ENCODE measurements at places on chromosomes 2 and 18.
A peak's percentile ranks its signal among the peaks of the same experiment; 100 is the strongest.

GRCh38 chr2:128500138-128500800 lies 181.6 kb upstream of the HS6ST1 start:
- DNase-seq, result no peak

DNA sequence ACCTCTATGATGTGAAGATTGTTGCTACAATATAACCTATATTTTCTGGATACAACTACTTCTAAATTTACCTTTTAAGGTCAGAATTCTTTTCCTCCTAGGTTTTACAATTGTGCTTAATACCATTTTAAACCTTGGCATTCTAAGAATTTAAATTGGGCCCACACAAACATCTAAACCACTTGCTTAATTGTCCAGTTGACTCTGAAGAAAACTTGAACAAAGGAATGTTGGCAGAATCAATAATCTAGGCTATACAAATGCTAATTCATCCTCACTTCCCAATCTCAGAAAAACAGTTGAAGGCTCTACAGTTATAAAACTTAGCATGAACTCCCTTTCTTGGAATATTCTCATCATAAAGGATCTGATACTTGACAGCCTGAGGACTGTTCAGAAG lies 84.3 kb downstream of the RPRM start:
- DNase-seq, result no peak

DNA sequence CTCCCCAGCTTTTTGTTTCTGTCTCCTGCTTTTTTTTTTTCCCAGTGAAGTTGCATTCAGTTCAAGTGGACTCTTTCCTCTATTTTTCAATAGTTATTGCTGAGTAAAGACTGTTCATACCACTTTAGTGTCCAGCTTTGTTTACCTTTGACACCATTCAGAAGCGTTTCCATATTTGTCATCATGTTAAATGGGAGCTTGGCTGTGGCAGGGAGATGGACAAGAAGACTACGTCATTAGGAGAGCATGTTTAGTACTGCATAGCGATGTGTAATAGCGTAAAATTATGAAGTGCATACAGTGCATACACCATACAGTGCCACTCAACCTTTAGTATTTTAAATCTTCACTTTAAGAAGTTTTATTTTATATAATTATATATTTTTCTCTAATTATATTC lies 655.9 kb downstream of the DCC start:
- no peak for DNase-seq

GRCh38 chr2:218485986-218486667 lies 67.2 kb downstream of the VIL1 start:
- DNase-seq, result no peak

DNA sequence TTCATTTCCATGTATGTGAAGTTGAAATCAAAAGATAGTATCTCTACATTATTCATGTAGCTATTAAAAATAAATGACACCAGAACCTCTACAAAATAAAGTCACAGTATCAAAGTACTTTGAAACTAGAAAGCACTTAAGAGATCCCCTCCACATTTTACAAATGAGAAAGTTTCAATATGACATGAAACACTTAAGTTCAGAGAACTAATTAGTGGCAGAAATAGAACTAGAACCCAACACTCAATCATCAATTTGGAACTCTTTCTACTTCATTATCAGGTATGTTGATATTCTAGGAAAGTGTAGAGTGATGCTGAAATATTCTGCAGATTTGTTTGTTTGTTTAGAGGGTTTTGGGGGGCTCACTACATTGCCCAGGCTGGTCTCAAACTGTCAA lies 145.6 kb downstream of the MEMO1 start:
- DNase-seq, result no peak

- no peak for DNase-seq
Measured at GRCh38 chr2:101114815-101115214, 36.4 kb downstream of the TBC1D8 start.

DNA sequence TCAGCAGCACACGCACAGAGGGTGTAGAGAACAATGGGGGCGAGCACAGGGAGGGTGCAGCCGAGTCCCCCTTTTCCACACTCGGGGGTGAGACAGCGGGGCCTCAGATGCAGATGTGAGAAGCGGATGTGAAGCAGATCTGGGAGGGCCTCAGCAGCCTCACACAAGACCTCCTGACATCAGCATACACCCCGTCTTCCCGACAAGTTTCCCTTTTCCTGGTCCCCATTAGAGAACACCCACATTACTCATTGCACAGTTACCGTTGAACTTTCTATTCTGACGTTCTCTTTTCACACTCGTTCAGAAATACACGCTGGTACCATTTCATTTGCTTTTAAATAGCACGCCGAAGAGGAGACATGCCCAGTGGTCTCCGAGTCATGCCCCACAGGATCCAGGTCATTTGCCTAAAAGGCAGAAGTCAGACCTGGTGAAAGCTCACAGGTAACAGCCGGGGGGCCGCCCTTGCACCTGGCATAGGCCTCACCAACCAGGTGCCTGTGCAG lies 129.5 kb upstream of the ID2 start:
- DNase-seq, result no peak

- no peak for DNase-seq
Measured at GRCh38 chr2:1738646-1739302, 5.5 kb downstream of the PXDN start.

GRCh38 chr18:21575656-21576055 lies 24.8 kb downstream of the ESCO1 start:
- no peak for DNase-seq

- peak; percentile 89 for DNase-seq
Measured at GRCh38 chr2:82795446-82795845, 1663.6 kb downstream of the SUCLG1 start.

DNA sequence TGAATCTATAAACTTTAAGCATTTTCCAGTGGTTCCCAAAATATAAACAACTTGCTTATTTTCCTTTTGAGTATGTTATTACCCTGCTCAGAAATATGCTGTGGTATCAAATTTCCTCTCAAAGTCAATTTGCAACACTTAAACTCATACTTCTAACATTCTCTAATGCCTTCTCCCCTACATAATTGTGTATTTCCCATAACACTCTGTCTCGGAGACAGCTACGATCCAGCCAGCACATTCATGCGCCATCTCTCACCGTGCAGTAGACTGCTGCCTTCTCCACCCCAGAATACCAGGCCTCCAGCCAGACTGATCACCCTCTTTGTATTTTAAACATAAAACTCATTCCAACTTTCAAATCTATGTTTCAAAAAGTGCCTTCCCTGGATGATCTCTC lies 41.8 kb downstream of the TIMM21 start:
- DNase-seq, result no peak

DNA sequence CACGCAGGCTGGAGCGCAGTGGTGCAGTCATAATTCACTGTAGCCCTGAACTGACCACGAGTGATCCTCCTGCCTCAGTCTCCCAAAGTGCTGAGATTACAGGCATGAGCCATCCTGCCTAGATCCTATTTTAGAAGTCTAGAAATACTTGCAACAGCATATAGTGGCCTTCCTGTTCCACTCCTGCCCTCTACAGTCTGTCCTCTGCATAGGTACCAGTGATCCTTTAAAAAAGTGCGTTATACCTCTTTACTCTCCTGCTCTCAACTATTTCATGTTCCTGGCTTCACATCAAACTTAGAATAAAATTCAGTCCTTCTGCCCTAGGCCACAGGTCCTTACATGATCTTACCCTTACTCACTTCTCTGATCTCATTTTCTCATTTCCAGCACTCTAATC lies 6.0 kb downstream of the COMMD1 start:
- no peak for DNase-seq

DNA sequence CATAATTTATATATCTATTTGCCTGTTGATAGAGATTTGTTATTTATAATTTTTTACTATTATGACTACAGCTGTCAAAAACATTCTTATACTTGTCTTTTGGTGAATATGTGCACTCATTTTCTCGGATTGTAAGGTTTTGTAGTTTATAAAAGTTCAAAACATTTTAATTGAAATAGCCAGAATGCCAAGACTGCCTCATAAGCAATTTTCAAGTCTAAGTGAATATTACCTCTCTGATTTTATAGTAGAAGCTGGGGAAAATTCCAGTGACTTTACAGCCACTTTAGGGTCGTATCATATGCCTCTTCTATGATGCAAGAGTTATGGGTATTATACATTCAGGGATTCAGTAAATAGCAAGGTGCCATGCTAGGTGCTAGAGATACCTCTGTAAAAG lies 21.0 kb downstream of the ZC3H6 start:
- DNase-seq, result no peak

DNA sequence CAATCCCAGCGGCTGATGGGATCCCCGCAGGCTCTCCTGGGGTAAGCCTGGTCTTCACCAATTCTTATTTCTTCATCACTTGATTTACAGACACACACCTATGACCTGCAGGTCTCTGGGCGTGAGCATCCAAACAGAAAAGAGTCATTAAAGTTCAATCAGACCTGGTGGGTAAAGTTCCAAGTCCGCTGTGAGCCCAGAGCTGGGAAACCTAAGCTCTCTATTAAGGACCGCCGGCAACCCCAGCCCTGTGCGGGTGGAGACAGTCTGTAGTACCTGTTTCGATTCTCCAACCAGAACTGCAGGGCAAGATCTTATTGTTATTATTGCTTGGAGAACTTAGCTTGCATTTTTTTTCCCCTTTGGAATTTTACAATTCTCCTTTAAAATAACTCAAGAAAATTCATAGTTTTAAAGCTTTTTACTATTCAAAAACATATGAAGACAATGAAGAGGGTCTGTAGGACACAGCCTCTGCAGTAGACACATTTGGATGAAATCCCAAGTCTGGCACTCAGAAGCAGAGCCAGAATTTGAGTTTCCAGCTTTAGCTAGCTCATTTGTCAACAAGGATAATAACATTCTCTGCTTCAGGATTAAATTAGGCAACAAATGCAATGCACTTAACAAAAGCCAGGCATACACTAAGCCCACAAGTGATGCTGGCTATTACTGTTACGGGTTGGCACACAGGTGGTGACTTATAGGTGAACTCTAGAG lies 376.4 kb downstream of the INSIG2 start:
- DNase-seq, result no peak

DNA sequence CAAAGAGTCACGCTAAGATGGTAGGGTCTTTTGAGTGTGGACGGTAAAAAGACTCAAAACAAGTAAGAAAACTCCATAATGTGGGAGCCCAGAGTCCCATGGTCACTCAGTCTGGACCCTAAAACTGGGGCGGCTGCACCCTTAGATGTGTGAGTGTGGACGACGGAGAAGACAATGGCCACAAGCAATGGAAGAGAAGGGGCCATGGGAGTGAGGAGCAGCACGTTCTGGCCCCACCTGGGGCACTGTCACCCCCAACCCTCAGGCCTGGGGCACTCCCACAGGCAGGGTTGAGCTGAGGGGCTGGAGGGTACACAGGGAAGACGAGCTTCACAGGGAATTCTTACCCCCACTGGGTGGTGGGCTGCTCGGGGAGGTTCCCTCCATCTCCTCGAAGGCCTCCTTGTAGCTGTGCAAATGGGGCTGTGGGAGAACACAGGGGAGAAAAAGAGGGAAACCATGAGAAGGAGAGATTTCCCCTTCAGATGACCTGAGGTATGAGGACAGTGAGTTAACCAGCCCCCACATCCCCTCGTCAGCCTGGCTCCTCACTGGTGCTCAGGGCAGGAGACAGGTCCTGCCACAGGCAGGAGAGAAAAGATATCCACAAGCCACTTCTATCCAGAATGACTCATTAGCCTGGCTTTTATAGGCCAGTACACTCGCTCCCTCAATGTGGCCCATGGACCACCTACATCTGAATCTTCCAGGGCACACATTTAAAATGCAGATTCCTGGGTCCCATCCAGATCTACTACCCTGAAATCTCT lies 167.9 kb downstream of the TNS1 start:
- no peak for DNase-seq

GRCh38 chr18:21177822-21178221 lies 64.2 kb upstream of the GREB1L start:
- no peak for DNase-seq

DNA sequence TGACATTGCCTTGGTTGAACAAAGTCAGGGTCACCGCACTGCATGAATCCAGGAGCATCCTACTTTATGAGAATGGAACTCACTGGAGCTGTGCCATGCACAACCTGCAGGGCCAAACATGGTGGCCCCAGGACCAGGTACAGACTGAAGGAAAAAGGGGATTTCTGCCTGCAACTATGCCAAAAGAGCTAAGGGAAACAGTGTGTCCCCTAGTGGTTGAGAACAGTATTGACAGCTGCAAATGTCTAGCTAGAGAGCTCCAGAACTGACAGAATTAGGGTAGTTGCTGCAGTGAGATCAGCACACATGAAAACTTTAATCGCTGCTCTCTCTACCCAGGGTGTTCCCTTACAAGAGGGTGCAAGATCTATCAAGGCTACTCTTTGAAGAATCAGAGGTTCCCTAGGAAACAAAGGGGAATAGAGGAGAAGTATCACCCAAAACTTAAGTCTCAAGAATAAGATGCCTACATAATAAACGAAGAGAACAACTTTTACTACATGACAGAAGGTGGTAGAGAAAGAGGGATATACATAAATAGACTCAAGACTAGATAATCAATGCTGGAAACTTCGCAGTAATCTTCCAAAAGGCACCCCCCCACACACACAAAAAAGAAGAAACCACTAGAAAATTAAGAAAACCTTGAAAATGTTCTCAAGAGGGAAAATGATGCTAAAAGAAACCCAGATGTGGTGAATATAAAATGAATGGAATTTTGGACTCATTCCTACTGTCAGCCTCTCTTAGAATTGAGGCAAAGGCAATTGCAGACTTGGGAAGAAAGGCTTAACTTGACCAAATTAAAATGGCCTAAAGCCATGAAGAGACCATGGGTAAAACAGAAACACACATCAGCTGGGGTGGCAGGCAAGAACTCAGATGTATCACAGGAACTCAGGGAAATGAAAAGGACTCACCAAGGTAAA lies 43.6 kb upstream of the IHH start:
- peak; percentile 49 for DNase-seq

- no peak for DNase-seq
Measured at GRCh38 chr18:13191779-13192178, 26.8 kb upstream of the LDLRAD4 start.

DNA sequence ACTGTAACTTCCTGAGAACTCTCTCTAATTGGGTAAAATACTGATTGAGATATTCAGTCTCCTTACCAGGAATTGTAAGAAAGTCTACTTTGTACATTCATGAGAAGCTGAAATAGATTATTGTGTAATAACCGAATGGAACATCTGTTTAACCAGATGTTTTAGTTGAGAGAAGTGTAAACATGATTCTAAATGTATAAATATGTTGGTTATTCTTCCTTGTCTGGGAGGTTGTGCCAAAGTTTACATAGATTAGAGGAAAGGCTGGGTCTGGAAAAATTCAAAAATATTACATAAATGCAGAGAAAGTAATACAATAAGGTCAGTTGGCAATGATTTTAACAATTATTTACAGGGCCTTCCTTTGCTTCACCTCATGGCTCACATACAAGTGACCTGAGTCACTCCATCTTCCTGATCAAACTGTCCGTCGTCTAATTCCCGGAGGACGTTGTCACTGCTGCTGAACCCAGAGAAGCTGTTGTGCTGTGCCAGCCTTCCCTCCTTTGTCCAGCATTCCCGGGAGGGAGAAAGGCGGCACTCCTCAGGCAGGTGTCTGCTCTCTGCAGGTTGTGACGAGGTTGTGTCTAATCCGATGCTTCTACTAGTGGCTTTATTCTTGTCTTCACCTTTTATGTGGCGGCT lies 55.9 kb downstream of the MOB4 start:
- peak; percentile 44 for DNase-seq

- DNase-seq, result no peak
Measured at GRCh38 chr2:10417551-10418335, 30.4 kb downstream of the ODC1 start.
